ENCODE measurements at places on chromosomes 5 and 9. TPM values are rescaled to one million over a fixed set of nuclear protein-coding genes. Genes with fewer than 3 reads are reported as not detected.

The PCDHB12 gene
- total RNA-seq, result 0.24 TPM

The ARSI gene
- 0.27 TPM for total RNA-seq

The FOXD4L6 gene
- not detected for total RNA-seq

- peak; percentile 4 for DNase-seq
Measured at GRCh38 chr5:179131321-179131835, 71.2 kb downstream of the ZNF354C start.

DNA sequence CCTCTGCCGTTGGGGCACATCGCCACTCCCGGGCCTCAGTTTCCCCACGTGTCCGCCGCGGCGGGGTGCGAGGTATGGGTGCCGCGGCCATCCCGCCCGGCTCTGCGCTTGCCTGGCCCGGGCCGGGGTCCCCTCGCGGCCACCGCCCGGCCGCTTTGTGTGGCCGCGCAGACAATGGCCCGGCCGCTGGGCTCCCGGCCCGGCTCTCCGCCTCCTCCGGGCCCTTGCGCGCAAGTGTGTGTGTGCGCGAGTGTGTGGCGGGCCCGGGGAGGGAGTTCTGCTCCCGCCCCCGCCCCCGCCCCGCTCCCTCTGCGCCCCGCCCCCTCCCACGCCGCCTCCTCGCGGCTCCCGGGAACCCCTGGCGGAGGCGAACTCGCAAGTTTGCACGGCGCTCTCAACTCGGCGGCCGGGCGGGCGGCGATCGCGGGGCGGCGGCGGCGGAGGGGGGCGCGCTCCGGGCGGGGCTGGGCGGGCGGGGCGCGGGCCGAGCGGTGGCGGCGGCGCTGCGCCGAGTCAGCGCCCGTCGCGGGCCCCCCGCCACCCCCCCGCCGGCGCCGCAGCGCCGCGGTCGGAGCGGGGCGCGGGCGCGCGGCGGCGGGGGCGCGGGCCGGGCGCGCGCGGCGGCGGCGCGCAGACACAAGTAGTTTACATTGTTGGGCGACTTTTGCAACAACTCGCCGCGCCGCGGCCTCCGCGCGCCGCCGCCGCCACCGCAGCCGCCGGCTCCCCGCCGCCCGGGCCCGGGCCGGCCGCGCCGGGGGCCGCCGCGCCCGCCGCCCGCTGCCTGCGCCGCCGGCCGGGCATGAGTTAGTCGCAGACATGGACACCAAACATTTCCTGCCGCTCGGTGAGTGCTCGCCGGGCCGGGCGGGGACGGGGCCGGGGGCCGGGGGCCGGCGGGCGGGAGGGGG lies at the start of gene RXRA:
RXRA (plus strand) TSS at position 643 of the 911 bp plus-strand sequence; CDS start at position 820, 177 bp downstream.
- peak; percentile 83 for DNase-seq

DNA sequence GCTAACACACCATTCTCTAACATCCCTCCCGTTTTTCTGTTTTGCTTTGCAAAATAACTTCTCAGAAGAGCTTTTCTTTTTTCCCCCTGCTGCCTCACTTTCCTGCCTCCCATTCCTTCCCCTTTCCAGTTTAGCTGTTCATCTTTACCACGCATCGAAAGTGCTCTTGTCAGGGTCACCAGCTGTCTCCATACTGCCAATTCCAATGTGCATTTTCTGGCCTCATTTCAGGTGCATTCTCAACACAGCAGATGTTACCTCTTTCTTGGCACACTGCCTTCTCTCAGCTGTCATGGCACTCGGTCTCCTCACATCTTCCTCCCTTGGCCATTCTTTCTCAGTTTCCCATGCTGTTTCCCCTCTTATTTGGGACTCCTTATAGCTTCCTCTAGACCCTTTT lies 9.5 kb downstream of the ARSK start:
- no peak for DNase-seq

GRCh38 chr9:111959468-111960359 lies 63.1 kb downstream of the UGCG start:
- DNase-seq, result peak; percentile 44

GRCh38 chr9:134240361-134240760 lies 76.0 kb upstream of the RNU6ATAC start:
- DNase-seq, result no peak

DNA sequence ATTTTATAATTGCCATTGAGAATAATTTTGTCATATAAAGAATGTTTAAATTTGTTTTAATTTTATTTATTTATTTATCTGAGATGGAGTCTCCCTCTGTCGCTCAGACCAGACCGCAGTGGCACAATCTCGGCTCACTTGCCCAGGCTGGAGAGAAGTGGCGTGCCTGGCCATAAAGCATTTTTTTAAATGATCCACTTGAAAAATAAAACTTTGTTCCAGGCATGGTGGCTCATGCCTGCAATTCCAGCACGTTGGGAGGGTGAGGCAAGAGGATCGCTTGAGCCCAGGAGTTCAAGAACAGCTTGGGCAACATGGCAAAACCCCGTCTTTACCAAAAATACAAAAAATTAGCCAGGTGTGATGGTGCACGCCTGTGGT lies 2.1 kb upstream of the SIT1 start:
- DNase-seq, result peak; percentile 26
